ENCODE measurements at places on chromosomes 1 and 21.

- no peak for DNase-seq
Measured at GRCh38 chr1:223208164-223209076, 65.4 kb upstream of the TLR5 start.

DNA sequence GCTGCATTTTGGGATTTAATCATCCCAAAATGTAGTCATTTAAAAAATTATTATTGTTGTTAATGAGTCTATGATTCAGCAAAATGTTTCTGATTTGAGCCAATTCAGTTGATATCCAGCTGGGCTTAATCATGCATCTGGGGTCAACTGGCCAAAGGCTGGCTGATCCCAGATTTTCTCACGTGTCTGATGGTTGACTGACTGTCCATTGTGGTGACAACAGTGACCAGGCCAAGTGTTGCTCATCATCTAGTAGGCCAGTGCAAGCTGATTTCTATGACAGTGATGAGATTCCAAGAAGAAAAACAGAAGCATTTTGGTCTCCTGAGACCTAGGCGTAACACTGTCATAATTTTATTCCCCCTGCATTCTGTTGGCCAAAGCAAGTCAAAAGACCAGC lies 80.1 kb upstream of the ZC3H11B start:
- DNase-seq = no peak

GRCh38 chr1:24302209-24302611 lies 16.9 kb upstream of the GRHL3 start:
- no peak for DNase-seq

DNA sequence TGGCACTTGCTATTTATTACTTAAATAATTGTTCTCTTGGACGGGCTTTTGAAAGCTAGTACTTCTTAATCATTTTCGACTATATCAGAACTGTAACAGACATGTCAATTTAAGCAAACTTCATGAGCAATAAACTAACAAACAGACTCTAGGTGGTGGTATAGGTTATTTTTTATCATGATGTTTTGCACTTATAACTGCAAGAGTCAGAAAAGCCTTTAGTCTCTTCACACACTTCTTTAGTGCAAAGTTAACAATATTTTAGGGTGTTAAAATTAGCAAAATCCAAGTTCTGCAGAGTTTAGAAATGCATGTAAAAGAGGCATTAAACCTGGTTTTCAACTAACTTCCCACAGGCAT lies 2.2 kb downstream of the NRIP1 start:
- DNase-seq = no peak

GRCh38 chr1:29889776-29890175 lies 653.5 kb downstream of the PTPRU start:
- DNase-seq = no peak

Measured in NK-92 treated with Interleukin-12 subunit alpha and Interleukin-12 subunit beta, amount 100 ng/mL, for 24 hours (cell line).